ENCODE measurements at places on chromosomes 11 and 22.
A peak's percentile ranks its signal among the peaks of the same experiment; 100 is the strongest.

GRCh38 chr11:3215346-3216026 lies 3.1 kb downstream of the MRGPRG start:
- DNase-seq: no peak

DNA sequence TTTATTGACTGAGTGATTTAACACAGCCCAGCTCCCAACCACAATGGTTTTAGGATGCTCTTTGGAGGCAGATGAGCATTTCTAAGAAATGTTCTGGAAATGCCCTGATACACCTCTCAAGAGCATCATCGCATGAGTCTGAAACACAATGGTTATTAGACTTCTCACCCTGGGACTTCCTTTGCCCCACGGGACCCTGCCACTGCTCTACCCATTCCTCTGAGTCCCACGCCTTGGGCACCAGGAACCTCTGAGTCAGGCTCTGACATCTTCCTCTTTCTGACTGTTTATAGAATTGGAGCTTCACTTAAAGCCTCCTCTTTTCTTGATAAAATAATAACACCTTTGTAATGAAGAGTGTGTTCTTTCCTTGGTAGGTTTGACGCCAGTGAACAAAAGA lies 85.6 kb upstream of the PARVA start:
- no peak for DNase-seq

GRCh38 chr22:48004038-48004437 lies 1241.6 kb downstream of the TBC1D22A start:
- no peak for DNase-seq

- peak; percentile 75 for DNase-seq
These were observed 3.7 kb upstream of the DPF2 start for GRCh38 chr11:65329944-65330403.

- DNase-seq: peak; percentile 48
These were observed 634.3 kb downstream of the OPCML start for GRCh38 chr11:132898021-132898420.

DNA sequence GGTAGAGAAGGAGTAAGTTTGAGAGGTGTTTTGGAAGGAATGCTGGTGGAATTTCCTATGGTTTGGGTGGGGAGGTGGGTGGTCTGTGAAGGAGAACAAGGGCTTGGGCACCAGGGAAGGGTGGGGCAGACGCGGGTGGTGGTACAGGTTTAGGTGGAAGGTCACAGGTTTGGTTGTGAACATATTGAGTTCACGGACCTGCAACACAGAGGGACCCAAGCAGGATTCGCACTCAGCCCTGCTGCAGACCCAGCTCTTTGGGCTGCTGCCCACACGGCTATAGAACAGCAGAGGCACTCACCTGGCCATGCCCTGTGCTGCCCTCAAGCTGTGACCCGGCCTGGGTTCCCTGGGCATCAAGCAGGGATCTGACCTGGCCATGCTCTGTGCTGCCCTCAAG lies 33.5 kb upstream of the EMID1 start:
- DNase-seq: no peak

DNA sequence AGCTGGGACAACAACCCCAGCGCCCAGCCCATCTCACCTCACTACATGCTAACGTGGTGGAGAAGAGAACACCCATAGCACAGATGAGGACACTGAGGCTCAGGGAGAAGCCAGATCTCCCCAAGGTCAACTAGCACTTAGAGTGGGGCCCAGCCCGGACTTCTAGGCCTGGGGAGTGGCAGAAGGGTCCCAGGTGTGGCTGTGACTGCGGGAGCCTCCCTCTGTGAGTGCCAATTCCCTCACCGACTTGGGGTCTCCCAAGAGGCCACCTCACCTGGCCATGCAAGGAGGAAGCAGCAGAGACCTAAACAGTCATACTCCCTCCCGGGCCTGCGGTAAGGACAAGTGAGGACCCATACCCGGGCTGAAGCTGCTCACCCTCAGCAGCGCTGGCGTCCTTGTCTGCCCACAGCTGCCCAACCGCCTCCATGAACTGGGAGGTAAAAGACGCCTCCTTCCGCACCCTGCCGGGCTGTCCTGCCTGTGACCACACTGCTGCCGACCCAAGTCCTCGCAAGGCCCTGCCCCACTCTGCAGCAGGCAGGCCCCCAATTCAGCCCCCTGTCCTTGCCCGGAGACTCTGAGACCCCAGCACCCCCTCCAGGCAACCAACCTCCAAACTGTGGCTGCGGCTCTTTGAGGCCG lies 93.2 kb upstream of the RTL6 start:
- DNase-seq: no peak

GRCh38 chr11:33655842-33656600 lies 44.6 kb downstream of the C11orf91 start:
- DNase-seq: no peak

- no peak for DNase-seq
These were observed 35.7 kb upstream of the ACAT1 start for GRCh38 chr11:108085672-108086071.

DNA sequence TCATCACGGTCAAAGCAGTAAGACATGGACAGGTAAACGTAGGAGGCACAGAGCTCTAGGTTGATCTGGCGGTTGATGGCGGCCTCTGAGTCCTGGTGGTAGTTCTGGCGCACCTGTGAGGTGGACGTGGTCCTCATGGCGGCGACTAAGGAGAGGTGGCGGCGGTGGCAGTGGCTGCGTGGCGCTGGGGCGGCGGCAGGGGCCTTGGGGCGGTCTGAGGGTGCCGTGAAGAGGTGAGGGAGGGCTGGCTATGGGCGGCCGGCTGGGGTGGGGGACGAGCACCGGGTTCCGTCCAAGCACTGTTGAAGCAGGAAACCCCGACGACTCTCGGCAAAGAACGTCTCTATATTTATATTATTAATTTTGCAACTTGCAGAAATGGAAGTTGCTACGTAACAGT lies 85.6 kb downstream of the RSF1 start:
- no peak for DNase-seq

DNA sequence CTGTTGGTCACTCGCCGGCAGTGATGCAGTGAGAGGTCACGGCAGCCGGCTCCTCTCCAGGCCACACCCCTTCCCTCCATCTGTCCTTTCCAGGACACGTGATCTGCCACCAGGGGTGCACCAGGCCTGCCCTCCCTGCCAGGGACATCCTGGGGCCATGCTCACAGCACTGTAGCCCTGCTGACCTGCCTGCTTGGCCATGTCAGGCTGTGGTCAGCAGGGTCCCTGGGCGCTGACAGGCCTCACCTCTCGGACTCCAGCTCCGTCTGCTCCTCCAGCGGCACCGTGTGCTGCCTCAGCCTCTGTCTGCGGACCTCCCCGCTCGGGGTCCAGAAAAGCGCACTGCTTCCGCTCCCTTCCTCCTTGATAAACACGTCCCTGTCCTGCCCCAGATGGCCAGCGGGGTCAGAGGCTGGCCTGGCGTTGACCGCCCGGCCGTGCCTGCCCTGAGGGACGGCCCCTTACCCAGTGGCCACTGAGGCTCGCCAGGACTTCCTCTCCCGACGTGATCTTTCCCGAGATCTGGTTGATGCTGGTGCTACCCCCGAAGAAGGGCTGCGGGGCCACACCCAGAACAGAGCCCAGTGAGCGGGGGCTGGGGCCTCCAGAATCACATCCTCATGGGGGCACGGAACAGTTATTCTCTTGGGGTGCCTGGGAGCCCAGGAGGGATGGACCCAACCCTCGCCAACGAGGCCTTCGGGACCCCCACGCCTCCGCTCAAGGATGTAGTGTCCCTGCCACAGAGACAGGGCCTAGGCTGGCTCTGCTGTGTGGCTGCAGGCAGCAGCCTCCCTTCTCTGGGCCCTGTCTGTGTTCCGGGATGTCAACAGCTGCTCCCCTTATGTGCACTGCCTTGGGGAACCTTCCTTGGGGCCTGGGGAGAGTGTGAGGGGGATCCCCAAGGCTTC lies 36.3 kb upstream of the CARS1 start:
- DNase-seq: no peak

DNA sequence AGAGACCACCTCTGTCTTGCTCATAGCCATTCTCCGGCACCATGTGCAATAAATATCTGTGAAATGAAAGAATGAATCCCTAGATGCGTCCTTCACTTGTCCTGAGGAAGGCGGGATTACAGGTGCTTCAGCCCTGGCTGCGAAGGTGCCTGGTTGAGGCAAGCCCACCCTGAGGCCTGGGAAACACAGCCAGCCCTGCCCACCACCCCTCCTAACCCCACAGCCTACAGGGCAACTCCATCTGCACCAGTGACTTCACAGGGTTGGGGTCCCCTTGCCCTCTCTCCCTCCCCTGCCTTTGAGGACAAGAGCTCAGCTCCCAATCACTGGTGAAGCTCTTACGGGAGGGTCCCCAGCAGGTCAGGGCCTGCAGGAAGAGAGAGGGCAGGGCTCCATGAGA lies 17.5 kb upstream of the SCGB1A1 start:
- DNase-seq: no peak

DNA sequence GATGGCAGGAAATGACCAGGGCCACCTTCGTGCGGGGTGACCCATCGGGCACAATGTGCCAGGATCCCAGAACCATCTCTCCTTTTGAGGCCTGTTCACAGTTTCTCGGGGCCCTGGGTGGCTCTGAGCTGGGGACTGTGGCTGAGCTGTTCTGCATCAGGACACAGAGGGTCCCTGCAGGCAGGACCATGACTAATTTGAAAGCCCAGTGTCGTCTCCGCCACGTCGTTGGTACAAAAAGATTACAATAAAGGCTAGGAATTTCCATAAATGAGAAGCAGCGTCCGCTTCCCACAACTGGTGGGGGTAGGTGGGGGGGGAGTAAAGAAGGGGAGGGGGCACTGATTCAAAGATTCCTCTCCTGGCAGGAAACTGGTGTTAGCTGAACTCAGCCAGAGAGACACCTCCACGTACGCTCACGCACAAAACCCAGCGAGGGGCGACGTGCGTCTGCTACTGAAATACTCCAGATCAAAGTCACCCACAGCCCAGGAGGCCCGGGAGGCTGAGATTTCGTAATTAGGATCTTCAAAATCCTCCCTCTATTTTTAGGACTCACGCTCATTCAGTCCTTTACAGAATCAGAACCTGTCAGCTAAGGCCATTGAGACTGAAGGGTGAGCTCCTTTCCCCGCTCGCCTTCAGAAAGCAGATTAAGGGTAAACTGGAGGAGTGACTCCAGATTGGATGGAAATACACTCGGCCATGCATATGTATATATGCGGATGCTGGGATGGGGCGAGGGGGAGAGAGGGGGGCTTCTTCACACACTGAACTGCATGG lies 11.0 kb downstream of the MN1 start:
- no peak for DNase-seq

DNA sequence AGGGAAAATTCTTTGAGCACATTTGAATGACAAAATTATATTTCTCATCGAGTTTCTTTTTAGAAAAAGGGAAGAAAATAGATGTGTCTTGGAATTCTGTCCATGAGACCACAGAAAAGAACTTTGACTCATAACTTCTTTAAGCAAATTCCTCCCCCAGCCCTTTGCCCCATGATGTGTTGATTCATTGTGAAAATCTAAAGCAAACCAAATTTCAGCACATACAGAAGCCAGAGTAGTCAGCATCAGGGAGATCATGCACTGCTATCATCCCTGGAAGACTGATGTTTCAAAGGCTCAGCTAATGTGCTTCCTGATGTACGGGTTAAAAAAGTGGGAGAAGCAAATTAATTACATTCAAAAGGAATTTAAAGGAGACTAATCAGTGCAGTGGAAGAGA lies 159.7 kb downstream of the FAT3 start:
- no peak for DNase-seq

Data from H4 (cell line).